Activated CD4-positive, alpha-beta T cell treated with anti-CD3 and anti-CD28 coated beads, Interleukin-10, Interleukin-2, amounts not matched to agents 100 ng/mL and 50 ng/mL, durations not matched to agents 16 hours and 8 hours (primary cell): ENCODE measurements at places on chromosomes 6 and 20.

DNA sequence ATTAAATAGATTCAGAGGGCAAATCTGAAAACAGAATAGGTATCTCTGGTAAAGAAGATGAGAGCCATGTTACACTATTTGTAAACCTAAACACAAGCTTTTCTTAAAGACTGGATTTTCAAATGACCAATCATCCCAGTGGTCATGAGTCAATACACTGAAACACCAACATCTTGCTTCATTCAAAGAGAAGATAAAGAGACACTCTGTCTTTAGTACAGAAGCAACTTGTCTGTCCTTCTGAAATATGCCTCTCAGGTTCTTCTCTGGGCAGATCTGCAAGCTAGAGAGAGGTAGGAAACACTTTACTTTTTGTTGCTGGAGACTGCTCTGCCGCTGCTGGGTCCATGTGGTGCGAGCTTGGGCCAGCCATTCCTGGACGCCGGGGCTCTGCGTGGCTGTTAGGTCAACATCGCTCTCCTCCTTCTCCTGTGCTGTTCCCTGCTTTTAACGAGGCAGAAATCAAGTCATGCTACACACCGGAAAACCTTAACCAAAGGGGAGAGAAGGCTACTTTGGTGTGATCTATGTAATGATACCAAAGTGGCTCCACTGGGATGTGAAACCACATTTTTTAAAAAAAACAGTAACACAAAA, 368.2 kb downstream of the SYNE1 start:
- no peak for DNase-seq

GRCh38 chr20:53623454-53624211, 30.0 kb upstream of the ZNF217 start:
- DNase-seq, result peak; percentile 71

- DNase-seq, result no peak
Measured at GRCh38 chr20:58150772-58151171, 77.7 kb downstream of the ANKRD60 start.

DNA sequence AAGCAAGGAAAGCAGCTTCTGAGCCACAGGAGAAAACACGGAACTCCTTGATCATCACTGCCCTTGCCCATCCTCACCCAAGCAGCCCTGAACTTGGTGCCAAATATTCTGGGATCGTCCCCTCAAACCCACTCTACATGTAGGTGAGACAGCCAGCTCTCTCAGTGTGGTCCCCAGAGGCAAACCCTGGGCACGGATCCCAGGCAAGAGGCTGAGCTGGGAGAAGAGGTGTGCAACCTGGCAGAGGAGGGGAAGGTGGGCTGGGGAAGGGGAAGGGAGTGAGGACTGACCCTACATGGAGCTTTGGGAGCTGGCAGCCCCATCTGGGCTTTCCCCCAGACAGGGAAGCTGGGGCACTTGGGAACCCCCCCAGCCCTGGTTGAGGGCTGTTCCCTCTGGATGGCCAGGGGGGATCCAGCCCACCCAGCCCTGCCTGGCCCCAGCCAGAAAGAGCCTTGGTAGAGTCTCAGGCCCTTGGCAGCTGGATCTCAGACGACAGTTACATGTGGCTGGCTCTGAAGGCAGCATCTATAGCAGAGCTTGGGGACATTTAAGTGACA, 186.2 kb upstream of the CST7 start:
- DNase-seq, result no peak

GRCh38 chr6:82617648-82618047, 254.0 kb downstream of the TPBG start:
- no peak for DNase-seq

DNA sequence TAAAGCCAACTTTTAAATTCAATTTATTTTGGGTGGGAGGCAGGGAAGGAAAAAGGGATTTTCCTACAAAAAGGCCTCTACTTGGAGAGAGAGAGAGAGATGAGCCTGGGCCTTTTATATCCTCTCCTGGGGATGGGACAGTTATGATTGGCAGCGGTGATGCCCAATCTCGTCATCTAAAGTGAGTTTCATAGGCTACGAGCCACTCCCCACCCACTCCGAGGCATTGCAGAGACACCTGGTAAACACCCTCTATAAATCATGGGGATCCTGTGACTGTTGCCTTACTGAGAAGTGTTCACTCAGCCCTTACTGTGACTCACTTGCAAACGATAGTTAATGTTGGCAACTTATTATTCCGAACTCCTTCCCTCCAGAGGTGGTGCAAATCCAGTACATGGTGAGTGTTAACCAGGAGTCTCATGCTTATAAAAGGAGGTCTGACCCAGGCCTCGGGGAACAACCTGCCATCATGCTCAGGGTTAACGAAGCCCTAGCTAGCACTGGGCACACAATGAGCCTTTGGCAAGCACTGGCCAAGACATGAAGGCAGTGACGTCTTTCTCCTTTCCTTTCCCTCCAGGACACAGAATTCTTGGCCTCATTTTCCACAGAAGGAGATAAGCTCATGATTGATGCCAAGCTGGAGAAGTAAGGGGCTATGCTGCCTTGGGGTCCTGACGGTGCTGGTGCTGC, 20.5 kb downstream of the BPIFB4 start:
- DNase-seq, result no peak

DNA sequence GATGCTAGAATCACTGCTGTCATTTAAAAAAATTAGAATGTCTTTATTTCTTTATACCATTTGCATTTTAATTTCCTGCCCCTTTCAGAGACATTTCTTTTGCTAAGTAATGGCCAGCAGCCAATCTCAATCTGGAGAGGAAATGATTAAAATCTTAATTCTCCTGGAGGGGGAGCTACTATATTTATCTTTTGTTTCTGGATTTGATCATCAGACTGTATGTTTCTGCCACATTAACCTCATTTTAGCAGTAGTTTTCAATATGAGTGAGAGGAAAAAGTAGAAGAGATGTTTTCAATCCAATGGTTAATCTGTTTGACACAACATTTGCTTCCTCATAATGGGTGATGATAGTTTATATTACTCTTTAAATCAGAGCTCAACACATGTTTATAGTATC, 138.0 kb downstream of the FUT9 start:
- DNase-seq, result peak; percentile 14

- DNase-seq, result no peak
Measured at GRCh38 chr6:51960419-51960818, 127.0 kb downstream of the PKHD1 start.

GRCh38 chr6:53707108-53707897, 41.7 kb upstream of the KLHL31 start:
- DNase-seq, result no peak

DNA sequence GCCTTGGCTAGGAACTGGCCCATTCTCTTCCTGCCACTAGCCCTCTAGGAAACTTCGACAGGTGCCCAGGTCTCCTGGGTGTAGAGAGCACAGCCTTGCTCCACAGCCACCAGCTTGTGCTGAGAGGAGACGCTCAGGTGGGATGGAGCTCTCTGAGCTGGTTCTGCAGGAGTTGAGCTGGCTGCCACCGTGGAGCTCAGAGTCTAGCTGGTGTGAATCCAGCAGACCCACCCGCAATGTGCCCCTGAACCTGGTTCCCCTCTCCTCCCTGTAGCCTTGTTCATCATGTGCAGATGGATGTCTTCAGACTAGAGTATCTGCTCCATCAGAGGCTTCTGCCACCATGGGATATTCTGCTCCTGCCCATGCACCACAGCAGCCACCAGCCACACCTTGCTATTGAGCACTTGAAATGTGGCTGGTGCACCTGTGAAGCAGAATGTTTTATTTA, 222.5 kb downstream of the SYNDIG1 start:
- no peak for DNase-seq

DNA sequence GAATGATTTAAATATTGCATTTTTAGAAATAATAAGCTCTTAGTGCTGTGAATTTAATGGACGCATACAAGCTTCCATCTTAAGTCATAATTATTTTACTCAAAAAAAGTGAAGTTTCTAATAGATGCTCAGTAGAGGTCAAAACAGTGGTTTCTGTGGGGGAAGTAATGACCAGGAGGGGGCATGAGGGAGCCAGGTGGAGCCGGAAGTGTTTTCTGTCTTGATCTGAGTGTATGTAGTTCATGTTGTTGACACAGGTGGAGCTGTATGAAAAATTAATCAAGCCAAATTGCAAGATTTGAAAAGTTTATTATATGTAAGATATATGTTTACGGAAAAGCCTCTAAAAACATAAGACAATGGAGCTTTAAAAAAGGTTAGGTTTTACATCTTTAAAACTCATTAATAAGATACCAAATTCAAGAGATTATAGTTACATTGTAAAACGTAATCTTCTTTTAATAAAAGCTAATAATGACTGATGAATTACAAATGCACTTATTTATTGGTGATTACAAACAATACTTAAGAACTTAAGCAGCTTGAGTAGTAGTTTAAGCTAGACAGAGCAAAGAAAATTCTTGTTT, 68.0 kb downstream of the PLAGL1 start:
- peak; percentile 68 for DNase-seq

GRCh38 chr6:10580570-10580969, 59.4 kb downstream of the GCNT2 start:
- DNase-seq, result no peak

GRCh38 chr6:29647927-29648642, 8.8 kb upstream of the MOG start:
- DNase-seq, result no peak

GRCh38 chr6:90976341-90976740, 389.5 kb upstream of the MAP3K7 start:
- no peak for DNase-seq

- DNase-seq, result no peak
Measured at GRCh38 chr6:33963136-33963750, 159.4 kb upstream of the MLN start.

DNA sequence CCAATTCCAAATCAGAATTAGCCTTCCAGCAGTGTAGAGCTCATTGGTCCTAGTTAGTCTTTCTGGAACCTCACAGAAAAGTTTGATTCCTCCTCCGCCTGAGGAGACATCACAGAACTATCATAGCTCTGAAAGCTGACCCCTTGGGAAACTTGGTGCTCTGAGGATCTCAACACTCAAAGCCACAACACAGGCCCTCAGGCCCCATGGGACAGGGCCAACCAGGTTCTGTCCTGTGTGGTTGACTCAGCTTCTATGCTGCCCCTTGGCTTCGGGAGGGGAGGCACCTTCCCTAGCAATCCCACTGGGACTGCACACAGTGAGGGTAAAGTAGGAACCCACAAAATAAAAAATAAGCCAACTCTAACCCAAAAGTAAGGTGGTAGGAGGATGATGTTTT, 237.5 kb upstream of the ECI2 start:
- DNase-seq, result no peak

GRCh38 chr6:143397227-143398222, 53.0 kb downstream of the ADAT2 start:
- DNase-seq, result peak; percentile 60

DNA sequence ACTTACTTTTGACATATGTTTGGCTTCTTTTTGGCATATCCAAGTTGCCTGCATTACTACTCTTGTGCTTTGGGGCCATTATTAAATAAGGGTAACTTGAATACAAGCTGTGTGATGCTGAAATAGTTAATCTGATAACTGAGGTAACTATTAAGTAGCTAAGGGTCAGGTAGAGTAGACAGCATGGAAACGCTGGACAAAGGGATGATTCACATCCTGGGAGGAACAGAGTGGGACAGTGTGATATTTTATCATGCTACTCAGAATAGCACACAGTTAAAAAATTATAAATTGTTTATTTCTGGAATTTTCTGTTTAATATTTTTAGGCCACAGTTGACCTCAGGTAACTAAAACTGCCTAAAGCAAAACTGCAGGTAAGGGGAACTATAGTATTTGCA, 483.9 kb downstream of the RFPL4B start:
- DNase-seq, result no peak

DNA sequence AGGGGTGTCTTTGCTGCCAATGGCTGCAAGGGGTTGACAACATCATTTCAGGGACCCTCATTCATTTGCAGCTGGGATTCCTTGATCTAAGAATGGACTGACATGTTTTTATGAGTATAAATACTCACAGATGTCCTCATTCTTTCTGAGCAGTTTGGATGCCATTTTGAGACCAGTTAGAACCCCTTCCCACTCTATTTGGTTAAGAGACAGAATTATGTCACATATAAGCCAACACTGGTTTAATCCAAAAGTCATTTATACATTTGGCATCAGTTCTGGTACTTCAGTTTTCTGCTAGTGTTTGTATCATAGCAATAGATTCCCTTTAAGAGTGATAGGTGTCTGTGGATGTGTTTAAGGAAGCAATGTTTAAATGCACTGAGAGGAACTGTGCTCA, 248.8 kb downstream of the SAMD5 start:
- no peak for DNase-seq

DNA sequence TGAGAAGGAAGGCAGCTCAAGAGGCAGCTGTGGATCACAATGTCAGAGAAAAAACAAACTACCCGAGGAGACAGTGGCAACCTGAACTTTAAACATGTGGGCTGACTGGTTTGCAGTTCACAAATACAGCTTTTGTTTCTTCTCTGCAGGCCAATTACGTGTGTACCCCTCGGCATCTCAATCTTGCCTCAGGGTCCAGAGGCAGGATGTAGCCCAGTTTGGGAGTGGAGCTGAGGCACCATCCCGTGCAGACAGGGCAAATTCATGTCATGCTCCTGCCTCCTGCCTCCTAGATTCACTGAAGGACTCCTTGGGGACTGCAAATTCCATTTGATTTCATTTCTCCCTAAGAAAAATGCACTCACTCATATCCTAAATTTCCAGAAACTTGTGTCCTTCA, 94.2 kb upstream of the KCNK16 start:
- DNase-seq, result no peak

- DNase-seq, result no peak
Measured at GRCh38 chr6:35717449-35718374, 19.1 kb upstream of the ARMC12 start.

- DNase-seq, result no peak
Measured at GRCh38 chr6:53945765-53946407, 151.1 kb downstream of the LRRC1 start.

DNA sequence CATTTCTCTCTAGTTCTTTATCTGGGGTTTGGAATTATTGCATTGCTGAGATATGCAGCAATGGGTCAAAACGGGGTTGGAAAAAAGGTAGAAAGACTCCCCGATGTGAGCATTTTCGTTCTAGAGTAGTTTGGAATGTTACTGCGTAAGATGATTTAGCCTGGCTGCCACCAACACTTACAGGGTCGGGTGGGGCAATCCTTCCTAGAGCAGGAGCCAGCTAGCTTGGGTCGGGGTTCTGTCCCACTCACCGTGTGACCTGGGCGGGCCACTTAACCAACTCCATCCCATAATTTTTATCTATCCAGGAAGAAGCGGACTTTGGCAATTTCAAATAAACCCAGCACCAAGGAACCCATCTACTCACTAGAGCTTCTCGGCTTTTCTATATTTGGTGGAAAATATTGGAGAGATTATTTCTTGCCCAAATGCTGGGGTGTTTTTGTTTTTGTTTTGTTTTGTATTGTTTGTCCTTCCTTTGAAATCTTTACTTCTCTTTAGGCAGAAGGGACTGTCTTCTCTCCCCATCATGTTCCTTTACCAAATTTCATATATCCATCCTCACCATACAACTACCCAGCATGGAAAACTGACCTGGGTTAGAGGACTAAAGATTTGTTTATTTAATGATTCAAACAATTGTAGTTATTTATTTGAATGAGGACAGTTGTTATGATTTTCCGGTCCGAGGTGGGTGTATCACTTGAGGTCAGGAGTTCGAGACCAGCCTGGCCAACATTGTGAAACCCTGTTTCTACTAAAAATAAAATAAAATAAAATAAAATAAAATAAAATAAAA, 72.4 kb downstream of the GPX5 start:
- no peak for DNase-seq
